ENCODE measurements at places on chromosomes 16 and 17.

- no peak for DNase-seq
These were observed 20.6 kb downstream of the HS3ST3B1 start for GRCh38 chr17:14321476-14321949.

- DNase-seq = peak; percentile 85
These were observed 6.9 kb downstream of the PHOSPHO1 start for GRCh38 chr17:49223517-49224197.

DNA sequence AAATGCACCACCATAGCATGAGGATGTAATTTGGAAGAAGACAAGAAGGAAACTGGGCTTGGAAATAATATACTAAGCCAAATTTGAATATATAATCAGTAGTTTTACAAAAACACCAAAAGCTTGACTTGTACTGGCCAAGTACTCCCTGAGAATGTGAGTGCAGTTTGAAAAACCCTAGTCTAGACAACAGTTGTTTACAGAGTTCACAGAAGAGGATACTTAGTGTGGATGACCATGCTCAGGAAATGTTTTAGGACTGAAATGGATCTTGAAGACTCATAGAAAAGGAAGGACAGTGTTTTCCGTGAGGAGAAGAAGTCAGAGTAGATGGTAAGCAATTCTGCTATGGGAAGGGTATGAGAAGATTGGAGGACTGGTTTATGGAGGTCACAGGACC, 1.9 kb upstream of the CDYL2 start:
- DNase-seq = no peak

- DNase-seq = peak; percentile 70
These were observed 592 bp downstream of the GCSH start for GRCh38 chr16:81095653-81095952.

DNA sequence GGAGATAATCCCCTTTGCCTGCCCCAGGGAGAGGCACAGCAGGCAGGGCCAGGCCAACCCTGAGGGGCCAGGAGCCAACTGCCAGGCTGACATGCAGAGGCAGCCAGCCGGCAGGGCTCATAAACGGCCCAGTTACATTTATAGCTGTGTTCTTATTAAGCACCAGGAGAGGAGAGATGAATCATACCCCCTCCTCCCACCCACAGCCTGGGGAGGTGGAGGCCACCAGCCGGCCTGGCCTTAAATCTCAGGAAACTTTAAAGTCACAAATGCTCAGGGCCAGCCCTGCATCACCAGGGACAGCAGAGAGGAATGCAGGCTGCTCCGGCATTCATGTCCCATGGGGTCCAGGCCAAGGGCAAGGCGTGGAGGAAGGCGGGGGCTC, 177.2 kb downstream of the TMEM132E start:
- no peak for DNase-seq

- peak; percentile 55 for DNase-seq
These were observed 285.2 kb downstream of the SEC14L1 start for GRCh38 chr17:77425791-77426641.

GRCh38 chr17:76252040-76252954, 12.0 kb upstream of the RNF157 start:
- DNase-seq = no peak

DNA sequence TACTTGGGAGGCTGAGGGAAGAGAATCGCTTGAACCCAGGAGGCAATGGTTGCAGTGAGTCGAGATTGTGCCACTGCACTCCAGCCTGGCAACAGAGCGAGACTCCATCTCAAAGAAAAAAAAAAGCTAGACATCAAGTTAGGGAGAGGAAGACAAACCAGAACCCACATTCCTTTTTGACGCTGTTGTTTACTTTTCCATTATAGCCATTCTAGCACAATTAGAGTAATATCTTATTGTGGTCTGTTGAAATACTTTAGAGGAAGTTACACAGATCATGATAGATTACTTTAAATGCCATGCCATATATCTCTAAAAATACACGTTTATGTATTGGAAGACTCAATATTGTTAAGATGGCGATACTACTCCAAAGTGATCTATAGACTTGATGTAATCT, 16.5 kb upstream of the ABCC1 start:
- DNase-seq = no peak

DNA sequence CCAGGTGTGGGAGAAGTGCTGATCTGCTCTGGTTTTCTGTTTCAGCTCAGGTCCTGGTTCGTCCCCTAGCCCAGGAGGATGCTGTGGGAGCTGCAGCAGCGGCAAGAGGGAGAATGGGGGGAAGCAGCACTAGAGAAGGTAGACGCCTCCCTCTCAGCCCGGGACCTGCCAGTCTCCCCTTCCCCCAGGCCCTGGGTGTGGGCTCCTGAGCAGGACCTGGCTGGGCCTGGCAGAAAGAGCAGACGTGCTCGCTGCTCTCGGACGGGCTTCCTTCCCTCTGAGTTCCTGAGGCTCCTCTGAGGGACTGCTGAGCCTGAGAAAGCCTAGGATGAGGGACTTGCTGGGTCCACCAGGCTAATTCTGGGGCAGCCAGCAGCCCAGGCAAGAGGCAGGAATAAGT, 3.1 kb downstream of the PRCD start:
- DNase-seq = no peak
